ENCODE measurements at places on chromosomes 16 and 17.

DNA sequence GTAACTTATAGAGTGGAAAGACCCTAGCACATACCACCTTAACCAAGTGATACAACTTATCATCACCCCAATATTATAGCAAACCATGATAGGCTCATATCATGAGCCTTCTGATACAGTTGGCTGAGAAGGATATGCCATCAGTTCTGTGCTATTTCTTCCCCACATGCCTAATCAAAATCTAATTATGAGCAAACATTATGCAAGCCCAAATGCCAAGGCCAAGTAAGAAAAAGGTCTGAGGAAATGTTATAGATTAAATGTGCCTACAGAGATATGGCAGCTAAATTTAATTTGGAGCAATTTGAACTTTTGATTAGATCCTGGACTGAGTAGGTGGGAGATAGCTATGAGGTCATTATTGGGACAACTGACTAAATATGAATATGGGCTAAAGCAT lies 225.9 kb upstream of the PMFBP1 start:
- DNase-seq: no peak

- DNase-seq: no peak
These were observed 67.6 kb downstream of the CDH13 start for GRCh38 chr16:82694239-82694874.

GRCh38 chr16:55490301-55490700 lies 11.3 kb downstream of the MMP2 start:
- DNase-seq: no peak

DNA sequence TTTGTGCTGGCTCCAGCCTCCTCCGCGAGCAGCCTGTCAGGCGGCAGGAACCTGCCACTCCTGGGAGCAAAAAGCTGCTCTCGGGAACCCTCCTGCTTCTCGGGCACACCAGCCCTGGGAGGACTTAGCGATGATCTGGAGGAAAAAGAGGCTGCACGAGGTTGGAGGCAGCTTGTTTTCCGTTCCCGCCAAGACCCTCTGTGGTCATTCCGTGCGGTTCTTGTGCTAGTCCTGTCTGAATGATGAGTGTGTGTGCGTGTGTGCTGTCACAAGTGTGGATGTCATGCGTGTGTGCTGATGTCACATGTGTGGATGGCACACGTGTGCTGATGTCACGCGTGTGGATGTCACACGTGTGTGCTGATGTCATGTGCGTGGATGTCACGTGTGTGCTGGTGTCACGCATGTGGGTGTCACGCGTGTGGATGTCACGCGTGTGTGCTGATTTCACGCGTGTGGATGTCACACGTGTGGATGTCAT lies 150.0 kb downstream of the NPIPB11 start:
- no peak for DNase-seq

- DNase-seq: peak; percentile 83
These were observed 2.5 kb upstream of the GSE1 start for GRCh38 chr16:85610446-85611193.

DNA sequence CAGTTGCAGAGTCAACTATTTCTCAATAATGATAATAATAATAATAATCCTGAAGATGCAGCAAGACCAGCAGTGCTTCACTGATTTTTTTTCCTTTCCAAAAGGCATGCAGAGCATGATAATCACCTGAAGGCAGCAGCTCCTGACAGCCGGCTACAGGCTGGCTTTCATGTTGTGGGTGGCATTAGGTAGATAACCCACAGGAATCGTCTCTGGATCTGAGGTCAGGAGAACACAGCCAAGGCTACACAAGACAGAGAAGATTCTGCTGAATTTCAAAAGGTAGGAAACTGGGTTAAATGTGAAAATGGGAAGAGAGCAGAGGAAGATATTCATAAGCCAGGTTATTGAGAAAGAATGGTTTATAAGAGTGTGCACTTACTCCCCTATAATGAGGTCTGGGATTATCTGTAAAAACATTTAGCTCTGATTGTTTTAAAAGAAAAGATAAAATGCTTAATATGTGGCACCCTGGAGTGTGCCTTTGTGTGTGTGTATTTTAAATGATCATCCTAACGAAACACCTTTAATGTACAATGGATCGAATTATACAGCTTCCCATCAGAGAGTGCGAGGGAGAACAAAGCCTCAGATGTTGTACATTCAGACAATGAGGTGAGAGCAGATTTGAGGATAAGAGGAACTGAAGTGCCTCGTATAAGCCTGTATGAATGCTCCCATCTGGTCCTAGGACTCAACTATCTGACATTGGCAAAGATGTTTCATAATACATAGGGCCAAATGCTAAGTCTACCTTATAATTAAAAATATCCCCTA lies 273.1 kb downstream of the PHKB start:
- DNase-seq: no peak

- DNase-seq: no peak
These were observed 185.2 kb downstream of the C16orf95 start for GRCh38 chr16:87131996-87132345.
